ENCODE measurements at places on chromosomes 5 and 9.

- no peak for DNase-seq
Observed at GRCh38 chr5:142977363-142978051, 207.3 kb downstream of the ARHGAP26 start.

DNA sequence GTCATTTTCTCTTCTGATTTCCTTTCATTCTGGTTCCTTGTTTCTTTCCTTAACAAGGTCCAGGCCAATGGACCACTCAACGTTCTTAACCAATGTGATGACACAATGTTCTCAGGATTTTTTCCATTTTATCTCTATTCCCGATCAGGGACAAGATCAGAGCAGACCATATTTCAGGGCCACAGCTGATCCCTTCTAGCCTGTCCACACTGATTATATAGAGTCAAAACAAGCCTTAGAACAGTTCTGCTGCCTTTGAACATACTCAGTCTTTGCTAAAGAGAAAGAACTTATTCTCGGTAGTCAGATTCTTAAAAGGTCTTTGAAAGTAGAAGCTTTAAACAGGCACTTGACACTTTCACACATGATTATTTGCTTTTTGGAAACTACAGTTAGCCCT, 188.4 kb downstream of the ADAMTSL1 start:
- DNase-seq, result no peak

DNA sequence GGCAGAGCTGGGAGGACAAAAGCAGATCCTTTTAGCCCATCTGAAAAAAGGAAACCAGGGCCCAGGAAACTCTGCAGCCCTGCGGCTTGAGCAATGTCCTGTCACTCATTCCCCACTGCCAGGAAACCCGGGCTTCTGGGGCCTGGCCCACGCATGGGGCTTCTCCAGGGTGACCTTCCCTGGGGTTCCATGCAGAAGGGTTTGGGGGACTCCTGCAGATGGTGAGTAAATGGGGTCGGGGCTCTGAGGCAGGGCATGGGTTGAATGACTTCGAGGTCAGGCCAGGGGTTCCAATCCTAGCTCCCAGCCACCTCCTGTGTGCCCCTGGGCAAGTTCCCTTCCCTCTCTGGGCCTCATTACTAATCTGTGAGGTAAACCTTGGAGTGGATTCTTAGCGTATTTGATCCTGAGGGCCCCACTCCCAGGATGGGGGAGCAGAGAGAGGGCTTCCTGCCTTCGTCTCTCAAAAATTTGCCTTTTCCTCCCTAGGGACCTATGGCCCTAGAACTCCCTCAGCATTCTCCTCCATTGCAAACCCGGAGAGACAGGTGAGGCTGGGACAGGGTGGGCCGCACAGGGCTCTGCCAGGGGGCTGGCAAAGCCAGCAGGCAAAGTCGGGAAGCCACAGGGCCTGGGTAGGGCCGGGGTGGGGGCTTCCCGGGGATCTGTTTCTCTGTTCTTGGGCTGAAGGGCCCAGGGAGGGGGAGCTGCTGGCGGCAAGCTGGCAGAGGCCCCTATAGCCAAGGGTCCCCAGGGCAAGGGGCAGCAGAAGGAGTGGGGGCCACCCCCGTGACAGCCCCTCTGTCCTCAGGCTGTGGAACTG, 25.8 kb downstream of the ADGRD2 start:
- no peak for DNase-seq

DNA sequence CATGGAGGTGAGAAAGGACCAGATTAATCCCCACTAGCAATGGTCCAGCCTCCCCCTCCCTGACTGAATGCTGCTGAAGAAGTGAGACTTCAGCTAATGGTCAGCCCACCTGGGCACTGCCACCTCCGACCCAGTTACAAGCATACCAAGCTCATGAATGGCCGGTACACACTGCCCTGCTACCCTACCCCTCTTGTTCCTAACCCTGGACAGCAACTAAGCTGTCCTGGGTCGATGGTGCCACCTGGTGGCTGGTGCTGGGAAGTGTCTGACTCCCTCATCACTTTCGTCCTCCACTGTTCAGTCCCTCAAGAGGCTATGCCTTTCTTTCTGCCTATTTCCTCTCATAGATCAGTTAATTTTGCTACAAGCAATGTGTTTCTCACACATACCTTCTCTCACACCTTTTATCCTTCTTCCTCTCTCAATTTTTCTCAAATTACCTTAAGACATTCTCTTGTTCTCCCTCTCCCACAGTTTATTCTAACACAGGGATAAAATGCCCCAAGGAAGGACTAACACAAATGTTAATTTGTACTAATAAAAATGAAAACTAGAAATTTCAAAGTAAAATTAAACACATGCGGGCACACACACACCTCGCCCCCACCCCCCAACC, 42.4 kb downstream of the PAX5 start:
- no peak for DNase-seq

GRCh38 chr5:180098526-180098925, 27.0 kb upstream of the RNF130 start:
- no peak for DNase-seq

- DNase-seq, result no peak
Observed at GRCh38 chr5:137728048-137728447, 7.8 kb downstream of the KLHL3 start.

DNA sequence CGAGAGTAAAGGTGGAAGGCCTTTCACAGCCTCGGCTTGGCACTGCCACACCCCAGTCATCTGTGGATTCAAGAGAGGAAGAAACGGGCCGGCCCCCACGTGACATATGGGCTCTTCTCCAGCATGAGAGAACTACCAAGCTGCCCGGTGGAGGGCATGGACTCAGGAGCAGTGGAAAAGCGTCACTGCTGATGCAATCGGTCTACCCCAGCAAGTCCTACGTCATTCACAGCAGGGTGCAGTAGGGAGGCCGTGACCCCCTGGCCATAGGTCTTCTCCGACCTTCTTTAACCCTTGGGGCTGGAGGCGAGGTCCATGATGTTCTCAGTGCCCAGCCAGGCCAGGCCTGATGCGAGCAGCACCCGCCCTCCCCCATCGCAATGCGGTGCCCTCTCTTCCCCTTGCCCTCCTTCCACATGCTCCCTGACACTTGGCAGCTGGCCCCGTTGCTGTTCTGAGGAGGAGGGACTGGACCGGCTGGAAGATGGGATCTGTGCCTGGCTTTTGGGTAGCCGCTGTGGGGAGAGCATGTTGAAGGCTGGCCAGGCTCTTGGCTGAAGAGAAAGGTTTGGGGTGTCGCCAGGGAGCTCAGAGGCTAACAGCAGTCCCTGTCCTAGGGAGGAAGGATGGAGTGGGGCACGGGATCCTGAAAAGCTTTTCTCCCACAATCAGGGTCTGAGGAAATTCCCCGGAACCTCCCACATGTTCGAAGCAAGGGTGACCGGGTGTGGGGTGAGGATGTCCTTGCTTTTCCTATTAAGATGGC, 89.8 kb downstream of the LIFR start:
- DNase-seq, result no peak

DNA sequence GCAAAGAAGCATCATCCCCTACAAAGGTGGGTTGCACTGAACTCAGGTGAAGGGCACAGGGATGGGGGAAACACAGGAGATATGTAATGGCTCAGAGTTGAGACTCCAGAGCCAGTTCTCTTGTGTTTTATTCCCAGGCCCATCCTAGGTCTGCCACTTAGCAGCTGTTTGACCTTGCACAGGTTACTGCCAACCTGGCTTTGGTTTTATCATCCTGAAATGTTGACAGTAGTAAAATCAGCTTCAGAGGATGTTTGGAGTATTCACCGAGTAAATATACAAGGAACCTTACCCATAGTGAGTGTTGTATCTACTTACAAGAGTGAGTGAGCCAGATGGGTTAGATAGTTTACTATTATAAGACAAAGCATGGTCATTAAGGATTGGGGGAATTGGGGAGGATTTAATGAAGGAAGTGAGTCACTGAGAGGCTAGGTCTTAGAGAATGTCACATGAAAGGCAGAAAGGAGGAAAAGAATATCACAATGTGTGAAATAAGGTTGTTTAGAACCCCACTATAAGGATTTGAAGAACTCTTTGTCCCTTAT, 141.3 kb downstream of the MAN2A1 start:
- no peak for DNase-seq

- no peak for DNase-seq
Observed at GRCh38 chr5:63262185-63262981, 683.8 kb downstream of the LRRC70 start.

- no peak for DNase-seq
Observed at GRCh38 chr9:94767331-94768072, 41.0 kb downstream of the AOPEP start.

DNA sequence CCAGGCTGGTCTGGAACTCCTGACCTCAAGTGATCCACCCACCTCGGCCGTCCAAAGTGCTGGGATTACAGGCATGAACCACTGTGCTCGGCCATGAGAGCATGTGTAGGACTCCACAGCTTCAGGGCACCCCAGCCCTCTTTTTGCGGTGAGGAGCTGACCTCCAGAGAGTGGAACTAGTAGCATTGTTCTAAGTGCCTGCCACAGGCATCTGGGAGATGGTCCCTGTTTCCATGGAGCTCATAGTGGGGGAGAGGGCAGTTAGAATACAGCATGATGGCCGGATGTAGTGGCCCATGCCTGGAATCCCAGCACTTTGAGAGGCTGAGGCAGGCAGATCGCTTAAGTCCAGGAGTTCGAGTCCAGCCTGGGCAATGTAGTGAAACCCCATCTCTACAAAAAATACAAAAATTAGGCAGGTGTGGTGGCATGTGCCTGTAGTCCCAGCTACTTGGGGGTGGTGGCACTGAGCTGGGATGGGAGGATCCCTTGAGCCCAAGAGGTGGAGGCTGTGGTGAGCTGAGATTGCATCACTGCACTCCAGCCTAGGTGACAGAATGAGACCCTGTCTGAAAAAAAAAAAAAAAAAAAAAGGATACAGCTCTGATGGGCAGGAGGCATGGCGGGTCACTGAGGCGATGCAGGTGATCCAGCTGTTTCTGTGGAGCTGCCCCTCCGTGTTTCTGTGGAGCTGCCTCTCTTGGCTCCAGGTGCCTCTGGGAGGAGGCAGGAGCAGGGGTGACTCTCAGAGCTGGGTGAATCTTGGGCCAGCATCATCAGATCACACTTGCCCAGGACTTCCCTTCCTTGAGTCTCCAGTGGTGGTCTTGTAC, 4.2 kb downstream of the ASS1 start:
- no peak for DNase-seq

DNA sequence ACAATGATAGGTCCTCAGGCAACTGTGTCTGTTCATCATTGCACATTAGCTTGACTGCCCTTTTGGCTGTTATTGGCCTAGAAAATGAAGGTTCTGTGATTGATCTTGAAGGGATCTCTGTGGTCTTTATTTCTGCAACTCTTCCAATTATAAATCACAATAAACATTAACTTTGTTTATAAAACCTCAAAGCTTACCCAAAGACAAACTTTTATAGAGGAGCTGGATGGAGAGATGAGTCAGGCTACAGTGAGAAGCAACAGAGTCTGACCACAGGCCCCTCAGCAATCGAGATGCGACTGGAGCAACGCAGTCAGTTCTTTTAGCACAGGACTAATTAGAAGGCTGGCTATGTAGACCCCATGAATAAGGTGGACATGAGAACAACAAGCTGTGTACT, 5.3 kb downstream of the MACROH2A1 start:
- no peak for DNase-seq

DNA sequence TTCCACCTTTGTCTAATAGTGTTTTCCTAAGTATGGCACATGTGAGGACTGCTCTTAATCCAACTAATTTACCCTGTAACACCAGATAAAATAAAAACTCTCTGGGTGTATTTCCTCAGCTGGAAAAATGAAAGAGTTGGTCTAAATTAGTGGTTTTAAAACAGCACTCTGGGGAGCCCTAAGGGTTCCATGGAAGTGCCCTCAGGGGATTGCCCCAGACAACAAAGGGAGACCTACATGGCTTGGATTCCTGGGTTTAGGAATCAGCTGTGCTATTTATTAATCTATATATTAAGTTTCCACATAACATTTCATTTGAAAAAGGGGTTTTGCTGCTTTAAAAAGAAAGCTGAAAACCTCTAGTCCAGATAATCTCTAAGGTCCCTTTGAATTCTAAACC, 20.2 kb downstream of the ADAMTS6 start:
- no peak for DNase-seq
